Progenitor cell of endocrine pancreas (in vitro differentiated cells): ENCODE measurements at places on chromosomes 2 and 18.

DNA sequence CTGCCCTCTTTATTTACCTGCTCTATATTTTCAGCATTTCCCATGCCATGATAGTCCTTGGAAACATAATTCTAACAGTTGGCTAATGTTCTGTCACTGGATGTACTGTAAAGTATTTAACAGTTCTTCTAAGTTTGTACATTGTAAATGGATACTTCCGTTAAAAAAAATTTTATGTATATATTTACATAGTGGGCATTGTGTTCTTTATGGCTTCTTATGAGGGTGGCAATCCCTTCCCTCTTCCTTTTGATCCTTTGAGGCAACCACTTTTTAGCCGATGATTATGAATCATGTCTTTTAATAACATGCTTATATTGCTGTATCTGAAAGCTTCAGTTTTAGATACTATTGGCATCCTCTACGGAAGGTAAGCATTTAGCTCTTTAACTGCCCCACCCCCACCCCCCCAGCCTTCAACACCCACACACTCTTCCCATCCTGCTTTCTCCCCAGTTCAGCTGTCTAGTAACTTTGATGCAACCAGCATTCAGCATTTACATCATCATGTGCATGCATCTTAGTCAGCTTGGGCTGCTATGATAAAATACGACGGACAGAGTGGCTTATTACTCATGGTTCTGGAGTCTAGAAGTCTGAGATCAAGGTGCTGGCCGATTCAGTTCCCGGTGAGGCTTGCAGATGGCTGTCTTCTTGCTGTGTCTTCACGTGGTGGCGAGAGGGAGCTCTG lies 21.0 kb upstream of the EDAR start:
- H3K4me1 ChIP-seq, result no peaks in the 10 kb centered on the region
- DNase-seq, result no peak
- H3K36me3 ChIP-seq, result no peaks in the 10 kb centered on the region
- H3K27me3 ChIP-seq, result peaks cover 10% of the 10 kb centered on the region
- H3K4me3 ChIP-seq, result no peak overlapping the region

DNA sequence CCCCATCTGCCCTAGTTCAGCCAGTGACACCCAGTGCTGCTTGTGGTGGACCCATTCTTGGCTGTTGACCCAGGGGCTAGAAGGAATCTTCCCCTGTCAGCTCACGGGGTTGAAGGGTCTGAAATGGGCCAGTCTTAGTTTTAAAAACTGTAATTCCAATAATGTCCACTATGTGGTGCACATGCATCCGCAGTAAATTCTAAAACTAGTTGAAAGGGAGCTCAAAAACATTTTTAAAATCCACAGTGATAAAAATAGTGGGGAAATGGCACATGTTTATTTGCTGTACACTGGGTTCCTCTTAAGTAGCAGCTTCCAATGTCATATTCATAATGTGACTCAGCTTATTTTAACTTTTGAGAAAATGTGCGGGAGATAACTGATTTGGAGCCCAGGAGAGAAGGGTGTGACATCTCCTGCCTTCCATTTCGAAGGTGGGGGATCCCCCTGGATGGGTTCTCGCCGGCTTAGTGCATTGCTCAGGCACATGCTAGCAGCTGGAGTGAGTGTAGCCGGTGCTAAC lies 32.8 kb downstream of the GRHL1 start:
- H3K4me3 ChIP-seq, result no peak overlapping the region
- no peaks in the 10 kb centered on the region for H3K27me3 ChIP-seq
- H3K4me1 ChIP-seq, result no peaks in the 10 kb centered on the region
- H3K27ac ChIP-seq, result no peak overlapping the region

DNA sequence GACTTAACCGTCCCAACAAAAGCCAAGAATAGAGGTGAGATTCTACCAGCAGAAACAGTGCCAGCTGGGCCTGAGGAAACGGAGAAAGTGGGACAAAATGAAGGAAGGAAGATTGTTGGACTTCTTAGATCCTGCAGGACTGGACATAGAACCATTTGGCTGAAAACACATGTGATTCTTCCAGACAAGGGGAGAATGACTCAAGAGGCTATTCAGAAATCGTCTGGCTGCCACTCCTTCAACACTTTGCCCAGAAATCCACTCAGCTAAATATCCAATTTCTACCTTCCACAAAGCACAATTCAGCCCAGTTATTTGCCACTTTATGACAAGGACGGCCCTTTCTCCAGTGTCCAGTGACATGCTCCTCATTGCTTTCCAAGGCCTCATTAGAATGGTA lies 61.6 kb downstream of the SNORC start:
- no peak overlapping the region for H3K4me3 ChIP-seq
- no peak for DNase-seq
- H3K27me3 ChIP-seq, result peaks cover 52% of the 10 kb centered on the region
- H3K27ac ChIP-seq, result no peak overlapping the region

GRCh38 chr2:15810477-15811150 lies 129.7 kb upstream of the MYCN start:
- H3K4me3 ChIP-seq, result no peak overlapping the region
- H3K4me1 ChIP-seq, result peaks cover 15% of the 10 kb centered on the region
- no peak for DNase-seq
- H3K36me3 ChIP-seq, result no peaks in the 10 kb centered on the region

GRCh38 chr2:219399716-219400478 lies 12.2 kb upstream of the DNPEP start:
- no peak for DNase-seq
- H3K27ac ChIP-seq, result no peak overlapping the region
- H3K36me3 ChIP-seq, result no peaks in the 10 kb centered on the region
- H3K4me1 ChIP-seq, result peaks cover 37% of the 10 kb centered on the region
- H3K4me3 ChIP-seq, result no peak overlapping the region

GRCh38 chr18:76444446-76445105 lies 50.5 kb downstream of the ZNF516 start:
- peaks cover 17% of the 10 kb centered on the region for H3K36me3 ChIP-seq
- H3K27ac ChIP-seq, result peak overlapping the region; percentile 79
- no peaks in the 10 kb centered on the region for H3K27me3 ChIP-seq
- DNase-seq, result no peak
- H3K4me3 ChIP-seq, result no peak overlapping the region
- H3K4me1 ChIP-seq, result peaks cover 39% of the 10 kb centered on the region

DNA sequence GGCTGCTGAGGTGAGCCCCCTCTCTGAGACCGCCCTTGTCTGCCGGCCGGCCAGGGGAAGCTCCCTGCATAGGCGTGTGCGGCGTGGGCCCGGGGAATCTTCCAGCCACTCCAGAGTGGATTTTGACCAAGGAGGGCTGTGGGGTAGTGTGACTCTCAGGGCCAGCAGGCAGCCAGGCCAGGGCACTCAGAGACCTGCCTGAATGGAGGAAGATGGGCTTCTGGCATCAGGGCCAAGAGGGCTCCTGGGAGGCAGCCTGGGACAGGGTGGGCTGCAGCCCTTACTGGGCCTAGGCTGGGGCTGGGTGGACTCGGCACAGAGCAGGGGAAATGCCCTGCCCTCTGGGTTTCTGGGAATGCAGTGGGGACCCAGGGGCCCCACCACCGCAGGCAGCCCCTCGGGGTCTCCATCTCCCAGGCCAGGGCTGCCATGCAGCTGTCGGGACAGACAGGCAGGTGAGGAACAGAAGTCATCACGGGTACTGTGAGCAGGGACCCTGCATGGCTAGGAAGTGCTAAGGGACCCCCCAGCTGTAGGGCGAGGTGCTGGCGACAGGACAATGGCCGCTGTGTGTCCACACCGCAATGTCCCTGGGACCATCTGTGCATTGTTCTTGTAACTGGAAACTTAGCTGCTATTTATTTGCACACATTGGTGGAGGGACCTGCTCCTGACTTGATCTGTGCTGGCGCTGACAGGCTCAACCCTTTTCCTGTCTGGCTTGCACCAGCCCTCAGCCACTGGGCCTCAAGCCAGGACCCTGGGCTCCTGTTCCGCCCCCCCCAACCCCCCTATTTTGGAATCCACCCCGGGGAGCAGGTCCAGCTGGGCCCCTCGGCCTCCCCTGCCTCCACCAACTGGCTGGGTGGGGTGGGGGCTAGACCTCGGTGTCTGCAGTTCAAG lies 4.1 kb downstream of the PDCD1 start:
- H3K4me1 ChIP-seq, result no peaks in the 10 kb centered on the region
- no peaks in the 10 kb centered on the region for H3K27me3 ChIP-seq
- no peak overlapping the region for H3K4me3 ChIP-seq
- H3K27ac ChIP-seq, result no peak overlapping the region
- no peaks in the 10 kb centered on the region for H3K36me3 ChIP-seq
- DNase-seq, result no peak

DNA sequence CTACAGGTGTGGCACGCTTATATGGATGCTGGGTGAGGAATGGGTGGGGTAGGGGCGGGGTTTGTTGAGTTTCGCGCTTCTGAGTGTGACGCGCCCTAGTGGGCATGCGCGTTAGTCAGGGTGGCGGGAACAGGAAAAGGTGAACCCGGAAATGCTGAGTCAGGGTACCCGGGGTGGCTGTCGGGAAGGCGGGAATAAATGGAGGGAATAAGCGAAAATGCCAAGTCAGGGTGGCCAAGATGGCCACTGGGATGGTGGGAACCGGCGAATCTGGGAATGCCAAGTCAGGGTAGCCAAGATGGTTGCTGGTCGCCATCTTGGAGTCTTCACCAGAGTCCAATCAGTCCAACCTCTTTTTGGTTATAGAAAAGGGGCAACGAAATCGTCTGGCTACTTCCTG lies 585.0 kb downstream of the SUCLG1 start:
- no peaks in the 10 kb centered on the region for H3K27me3 ChIP-seq
- peaks cover 5% of the 10 kb centered on the region for H3K36me3 ChIP-seq
- H3K27ac ChIP-seq, result no peak overlapping the region
- DNase-seq, result no peak
- no peaks in the 10 kb centered on the region for H3K4me1 ChIP-seq
- H3K4me3 ChIP-seq, result no peak overlapping the region

- no peak overlapping the region for H3K27ac ChIP-seq
- H3K4me3 ChIP-seq, result no peak overlapping the region
- peaks cover 3% of the 10 kb centered on the region for H3K27me3 ChIP-seq
- DNase-seq, result no peak
- H3K4me1 ChIP-seq, result peaks cover 13% of the 10 kb centered on the region
Observed at GRCh38 chr2:38432820-38433606, 55.9 kb upstream of the ATL2 start.
